Activated CD4-positive, alpha-beta T cell treated with anti-CD3 and anti-CD28 coated beads for 24 hours (primary cell): ENCODE measurements at places on chromosomes 6 and 20.

GRCh38 chr6:137399881-137400443 lies 94.2 kb downstream of the OLIG3 start:
- no peak for DNase-seq

DNA sequence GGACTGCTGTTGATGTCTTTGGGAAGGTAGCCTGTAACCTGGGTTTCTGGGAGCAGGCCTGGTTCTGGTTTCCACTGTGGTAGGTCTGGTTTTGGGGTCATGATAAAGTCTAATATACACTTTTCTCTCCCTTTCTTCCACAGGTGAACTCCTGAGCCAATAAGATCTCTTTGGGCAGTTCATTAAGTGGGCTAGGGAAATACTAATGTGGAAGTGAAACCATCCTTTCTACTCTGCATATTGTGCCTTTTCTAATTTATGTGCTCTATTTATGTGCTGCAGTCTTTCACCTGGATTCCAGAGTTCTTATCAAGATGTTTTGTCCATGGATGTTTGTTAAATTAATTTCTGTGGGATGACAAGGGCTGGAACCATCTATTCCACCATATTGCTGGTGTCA lies 165.7 kb upstream of the PTPRK start:
- no peak for DNase-seq

DNA sequence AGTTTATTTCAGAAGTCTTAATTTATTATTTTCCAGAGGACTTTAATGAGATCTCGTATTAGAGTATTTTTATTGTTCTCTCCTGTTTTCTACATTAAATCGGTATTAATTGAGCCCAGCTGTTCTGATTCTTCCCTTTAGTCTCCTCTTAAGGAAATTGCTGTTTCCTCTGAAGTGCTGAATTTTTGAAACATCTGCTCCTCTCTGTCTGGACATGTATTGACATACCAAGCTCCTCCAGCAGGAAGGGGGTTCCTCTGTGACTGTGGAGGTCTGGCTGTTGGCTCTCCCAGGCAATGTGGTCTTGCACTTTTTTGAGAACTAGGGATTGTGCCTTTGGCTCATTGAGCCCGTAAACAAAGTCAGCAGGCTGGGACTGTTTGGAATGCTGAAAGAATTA lies 74.9 kb downstream of the MAP3K4 start:
- no peak for DNase-seq

GRCh38 chr6:156876302-156876701 lies 99.1 kb downstream of the ARID1B start:
- DNase-seq: no peak

DNA sequence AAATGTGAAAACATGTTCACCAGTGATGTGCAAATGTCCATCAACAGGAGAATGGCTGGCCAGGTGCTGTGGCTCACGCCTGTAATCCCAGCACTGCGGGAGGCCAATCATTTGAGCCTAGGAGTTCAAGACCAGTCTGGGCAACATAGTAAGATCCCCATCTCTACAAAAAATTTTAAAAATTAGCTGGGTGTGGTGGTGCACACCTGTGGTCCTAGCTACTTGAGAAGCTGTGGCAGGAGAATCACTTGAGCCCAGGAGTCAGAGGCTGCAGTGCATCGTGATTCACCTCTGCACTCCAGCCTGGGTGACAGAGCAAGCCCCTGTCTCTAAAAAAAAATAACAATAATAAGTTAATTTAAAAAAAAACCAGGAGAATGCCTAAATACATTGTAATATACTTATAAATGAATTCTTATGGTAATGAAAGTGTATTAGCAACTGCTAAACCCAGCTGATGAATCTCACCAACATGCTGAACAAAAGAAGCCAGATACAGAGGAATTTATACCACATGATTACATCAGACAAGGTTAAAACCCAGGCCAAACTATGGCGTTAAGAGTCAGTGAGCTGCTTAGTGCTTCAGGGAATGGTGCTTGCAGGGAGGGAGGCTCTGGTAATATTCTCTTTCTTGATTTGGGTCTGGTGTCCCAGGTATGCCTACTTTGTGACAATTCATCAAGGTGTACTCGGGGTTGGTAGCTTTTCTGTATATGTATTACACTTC lies 36.4 kb downstream of the RPP40 start:
- DNase-seq: no peak

GRCh38 chr6:41732591-41733359 lies 2.6 kb downstream of the TFEB start:
- peak; percentile 19 for DNase-seq

DNA sequence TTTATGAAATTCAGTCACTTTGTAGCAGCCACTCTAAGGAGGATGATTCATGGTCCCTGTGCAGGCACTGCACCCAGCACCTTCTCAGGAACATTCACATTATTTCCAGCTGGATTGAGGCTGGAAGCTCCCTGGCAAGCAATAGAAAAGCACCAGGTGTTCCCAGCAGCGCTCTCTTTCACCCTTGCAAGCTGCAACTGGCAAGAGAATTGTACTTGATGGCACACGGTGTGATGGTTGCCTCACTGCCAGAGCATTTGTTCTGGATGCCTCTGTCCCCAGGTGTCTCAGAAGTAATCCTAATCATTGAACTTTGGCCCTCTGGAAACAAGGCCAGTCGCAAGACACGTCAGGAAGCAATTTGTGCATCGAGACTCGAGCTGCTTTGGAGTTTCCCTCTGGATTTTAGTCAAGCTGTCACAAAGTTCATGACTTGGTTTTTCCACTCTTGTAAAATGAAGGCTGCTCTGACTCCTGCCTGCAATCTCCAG lies 24.9 kb upstream of the PHACTR2 start:
- no peak for DNase-seq

- DNase-seq: no peak
These were observed 18.8 kb downstream of the OR2A4 start for GRCh38 chr6:131682442-131682841.

- no peak for DNase-seq
These were observed 5.5 kb upstream of the OOEP start for GRCh38 chr6:73375216-73375615.

GRCh38 chr6:23655525-23655924 lies 470.5 kb upstream of the NRSN1 start:
- DNase-seq: no peak
